ENCODE measurements at places on chromosomes 1 and 21.

GRCh38 chr1:3356827-3357460, 97.5 kb upstream of the ARHGEF16 start:
- DNase-seq: no peak

DNA sequence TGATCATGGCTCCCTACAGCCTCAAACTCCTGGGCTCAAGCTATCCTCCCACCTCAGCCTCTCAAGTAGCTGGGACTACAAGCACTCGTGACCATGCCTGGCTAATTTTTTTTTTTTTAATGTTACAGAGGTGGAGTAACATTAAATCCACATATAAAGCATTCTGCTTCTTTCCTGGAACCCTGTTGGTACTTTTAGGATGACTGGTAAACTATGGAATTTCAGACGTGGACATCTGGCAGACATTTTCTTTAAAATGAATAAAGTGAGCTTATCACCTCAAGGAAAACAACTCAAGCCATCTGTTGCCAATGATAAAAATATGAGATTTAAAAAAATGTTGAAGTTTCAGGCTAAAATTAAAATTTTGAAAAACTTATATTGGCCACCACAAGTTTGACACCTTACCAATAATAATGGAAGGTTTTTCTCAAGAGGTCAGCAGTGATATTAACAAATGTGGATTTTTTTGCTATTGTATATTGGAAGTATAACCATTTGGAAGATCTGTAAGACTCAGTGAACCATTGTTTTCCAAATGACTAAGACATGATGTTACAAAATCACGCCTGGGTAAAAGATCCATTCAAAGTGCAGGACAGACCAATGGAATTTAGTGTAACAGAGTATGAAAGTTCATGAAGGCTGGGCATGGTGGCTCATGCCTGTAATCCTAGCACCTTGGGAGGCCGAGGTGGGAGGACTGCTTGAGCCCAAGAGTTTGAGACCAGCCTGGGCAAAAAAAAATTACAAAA, 52.7 kb upstream of the EIF4G3 start:
- no peak for DNase-seq

GRCh38 chr1:204065174-204065985, 7.5 kb upstream of the SOX13 start:
- no peak for DNase-seq

DNA sequence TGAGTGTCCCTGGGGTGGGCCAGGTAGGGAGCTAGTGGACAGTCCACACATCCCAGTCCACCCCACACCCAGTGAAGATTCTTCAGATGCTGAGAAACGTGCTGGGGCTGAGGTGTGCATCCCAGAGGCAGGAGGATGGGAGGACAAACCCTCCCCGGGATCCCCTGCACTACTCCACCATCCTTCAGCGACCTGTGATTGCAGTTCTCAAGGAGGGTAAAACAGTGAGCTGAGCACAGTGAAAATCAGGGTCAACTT, 51.0 kb downstream of the ELK4 start:
- DNase-seq: no peak

DNA sequence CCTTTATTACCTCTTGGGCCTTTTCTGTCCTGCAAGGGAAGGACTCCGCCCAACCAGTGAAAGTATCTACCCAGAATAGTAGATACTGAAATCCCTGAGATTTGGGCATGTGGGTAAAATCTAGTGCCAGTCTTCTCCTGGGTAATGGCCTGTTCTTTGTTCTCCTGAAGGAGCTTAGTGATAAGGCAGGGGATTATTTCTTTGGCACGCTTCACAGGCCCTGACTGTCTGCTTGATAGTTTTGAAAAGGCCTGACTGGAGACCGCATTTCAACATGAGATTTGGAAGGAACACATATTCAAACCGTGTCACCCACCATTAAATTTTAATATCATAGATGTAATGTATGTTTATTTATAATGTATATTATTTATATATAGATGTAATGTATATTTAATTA, 48.9 kb downstream of the RASAL2 start:
- no peak for DNase-seq

DNA sequence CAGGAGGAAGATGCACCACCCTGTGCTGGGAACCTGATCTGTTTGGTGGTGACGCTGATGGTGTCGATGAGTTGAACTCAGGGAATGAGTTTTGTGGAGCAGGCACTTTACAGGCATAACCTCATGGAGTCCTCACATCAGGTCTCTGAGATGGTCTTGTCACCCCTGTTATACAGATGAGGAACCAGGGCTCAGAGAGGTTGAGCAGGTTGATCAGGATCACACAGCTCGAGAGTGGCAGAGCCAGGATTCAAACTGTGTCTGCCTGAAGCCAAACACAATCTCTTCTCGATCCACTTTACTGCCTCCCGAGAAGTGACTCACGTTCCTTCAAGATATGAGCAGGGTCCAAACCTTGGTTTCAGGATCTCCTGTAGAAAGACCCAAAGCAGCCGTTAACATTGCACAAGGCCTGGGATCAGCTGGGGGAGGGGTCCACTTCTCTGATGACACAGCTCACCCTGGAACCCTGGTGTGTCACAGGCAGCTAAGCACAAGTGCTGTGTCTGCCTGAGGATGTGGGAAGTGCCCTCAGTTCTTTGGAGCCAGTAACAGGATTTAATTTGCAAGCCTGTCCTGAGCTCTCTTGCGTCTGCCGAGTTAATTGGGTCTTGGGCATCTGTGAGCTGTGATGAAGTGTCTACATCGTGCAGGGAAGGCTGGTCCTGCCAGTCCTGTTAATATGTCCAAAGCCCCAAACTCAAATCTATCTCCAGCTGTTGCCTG, 65.4 kb upstream of the STUM start:
- DNase-seq: no peak

GRCh38 chr1:88985692-88986091, 6.7 kb downstream of the KYAT3 start:
- DNase-seq: no peak

- DNase-seq: no peak
Observed at GRCh38 chr1:210233216-210233494, 559 bp downstream of the SERTAD4 start.

DNA sequence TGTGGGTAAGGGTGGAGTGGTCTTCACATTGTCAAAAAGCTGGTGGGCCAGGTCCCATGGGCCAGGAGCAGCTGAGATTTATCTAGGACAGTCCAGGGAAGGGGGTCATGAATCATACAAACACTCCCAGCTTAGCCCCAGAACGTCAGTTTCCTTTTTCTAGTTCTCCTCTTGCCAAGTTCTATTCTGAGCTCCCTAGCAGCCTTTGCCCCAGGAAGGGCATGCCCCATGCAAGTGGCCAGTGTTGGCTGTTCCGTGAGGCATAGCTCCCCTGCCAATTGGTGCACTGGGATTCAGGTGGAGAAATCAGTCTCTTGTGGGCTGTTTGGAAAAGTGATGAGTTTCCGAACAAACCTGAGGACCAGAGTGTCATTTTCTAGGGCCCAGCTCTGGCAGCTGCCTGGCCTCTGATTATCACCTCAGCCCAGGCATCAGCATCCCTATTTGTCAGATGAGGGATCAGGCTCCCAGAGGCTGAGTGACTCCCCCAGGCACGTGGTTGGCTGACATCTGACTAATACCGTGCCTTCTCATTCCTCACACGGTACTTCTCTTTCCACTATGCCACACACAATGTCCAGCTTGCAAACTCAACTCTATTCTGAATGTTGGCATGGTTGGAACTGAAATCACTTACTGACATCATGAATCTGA, 14.2 kb upstream of the MYOM3 start:
- no peak for DNase-seq

DNA sequence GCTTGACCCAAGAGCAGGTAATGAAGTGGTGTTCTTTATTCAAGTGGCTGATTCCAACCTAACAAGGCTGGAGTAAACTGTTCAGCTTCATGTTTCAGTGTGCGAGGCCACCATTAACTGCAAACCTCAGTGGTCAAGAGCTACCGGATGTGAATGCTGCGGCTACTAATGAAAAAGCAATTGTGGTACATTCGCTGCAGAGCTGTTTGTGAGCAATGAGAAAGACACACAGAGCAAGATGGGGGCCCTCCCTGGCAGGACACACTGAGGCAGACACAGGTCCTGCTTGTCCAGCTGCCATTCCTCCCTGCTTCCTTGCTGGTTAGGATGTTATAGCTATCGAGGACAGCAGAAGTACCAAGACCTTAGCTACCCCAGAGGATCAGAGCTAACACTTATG, 26.1 kb downstream of the SYF2 start:
- DNase-seq: no peak

- DNase-seq: no peak
Observed at GRCh38 chr1:9402717-9403225, 110.1 kb downstream of the SPSB1 start.

DNA sequence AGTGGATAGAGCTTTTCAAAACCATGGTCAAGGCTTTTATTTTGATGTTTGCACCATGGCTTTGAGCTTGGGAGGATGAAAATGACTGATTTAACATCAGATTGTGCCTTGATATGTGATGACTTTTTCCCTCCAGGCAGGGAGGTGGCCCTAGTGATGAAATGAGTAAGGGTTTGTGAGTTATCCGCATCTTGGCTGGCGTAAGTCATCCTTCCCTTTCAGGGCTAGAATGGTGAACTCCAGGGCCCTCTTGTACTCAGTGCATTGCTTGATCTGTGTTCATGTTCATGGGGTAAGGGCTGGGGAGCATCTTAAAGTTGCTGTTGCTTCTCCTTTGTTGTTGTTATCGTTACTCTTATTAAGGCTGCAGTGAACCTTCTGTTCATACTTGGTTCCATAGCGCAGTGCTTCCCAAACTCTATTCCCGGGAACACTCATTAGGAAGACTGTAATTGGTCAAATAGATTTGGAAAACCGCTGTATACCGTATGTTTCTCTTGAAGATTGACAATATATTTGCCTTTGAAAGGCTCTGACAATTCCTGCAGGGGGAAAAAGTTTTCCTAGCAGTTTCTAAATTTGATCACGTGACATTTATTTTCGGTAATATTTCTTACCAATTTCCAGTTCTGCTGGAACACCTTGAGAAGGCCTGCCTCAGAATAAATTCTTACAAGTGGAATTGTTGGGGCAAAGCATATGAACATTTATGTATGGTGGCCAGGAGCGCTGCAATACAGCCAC, 23.1 kb downstream of the GPR137B start:
- DNase-seq: no peak

- no peak for DNase-seq
Observed at GRCh38 chr21:27213303-27213702, 246.4 kb upstream of the ADAMTS5 start.

DNA sequence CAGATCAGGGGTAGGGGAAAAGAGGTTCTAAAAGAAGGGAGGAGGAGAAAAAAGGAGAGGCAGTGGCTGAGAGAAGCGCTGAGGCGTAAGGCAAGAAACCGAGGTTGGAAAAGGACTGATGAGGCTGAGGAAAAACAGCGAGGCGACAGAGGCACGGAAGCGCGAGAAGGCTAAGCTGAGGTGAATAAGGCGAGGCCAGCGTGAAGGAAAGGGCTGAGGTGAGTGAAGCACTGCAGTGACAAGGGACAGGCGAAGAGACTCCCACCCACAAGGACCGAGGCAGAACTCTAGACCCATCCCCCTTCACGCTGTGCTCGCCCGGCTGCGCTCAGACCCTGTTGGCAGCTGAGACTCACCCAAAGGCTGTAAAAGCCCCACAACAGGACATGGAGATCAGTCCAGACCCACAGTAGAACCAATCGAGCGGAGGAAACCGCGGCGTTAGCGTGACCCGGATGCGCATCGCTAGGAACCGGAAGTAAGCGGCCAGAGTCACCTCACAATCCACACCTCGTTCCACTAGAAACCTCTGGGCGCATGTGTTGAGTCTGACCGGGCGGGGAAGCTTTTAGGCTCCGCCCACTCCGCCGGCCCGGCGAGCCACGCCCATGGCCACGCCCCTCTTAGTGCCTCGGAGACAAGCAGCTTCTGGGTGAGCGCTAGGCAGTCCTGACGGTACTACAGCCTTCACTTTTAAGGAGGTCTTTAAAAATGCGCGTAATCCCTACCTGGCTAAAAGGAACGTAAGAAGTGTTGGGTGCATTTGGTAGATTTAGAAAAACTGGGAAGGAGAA, at the start of gene EYA3:
TSS of gene EYA3 (minus strand) at position 443 of the 794 bp plus-strand sequence. CDS start 30,584 bp downstream, outside the sequence.
- DNase-seq: peak; percentile 99

DNA sequence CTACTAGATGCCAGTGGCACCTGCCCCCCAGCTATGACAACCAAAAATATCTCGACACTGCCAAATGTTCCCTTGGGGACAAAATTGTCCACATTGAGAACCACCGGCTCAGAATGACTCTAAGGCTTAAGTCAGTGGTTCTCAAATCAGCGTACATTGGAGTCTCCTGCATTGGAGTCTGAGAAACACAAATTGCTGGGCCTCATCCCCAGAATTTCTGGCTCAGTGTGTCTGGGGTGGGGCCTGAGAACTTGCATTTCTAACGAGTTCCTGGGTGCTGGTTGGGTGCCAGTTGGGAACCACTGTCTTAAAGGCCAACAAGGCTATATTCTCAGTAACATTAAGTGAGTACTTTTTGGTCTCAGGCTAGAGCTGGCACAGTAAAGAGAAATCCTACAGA, 77.7 kb upstream of the GADD45A start:
- no peak for DNase-seq

Measured in tibial artery (tissue), 4 donors.